ENCODE measurements at places on chromosomes 7 and 10.

GRCh38 chr7:19522486-19522885 lies 186.4 kb downstream of the POLR1F start:
- peak; percentile 13 for DNase-seq

- peak; percentile 89 for DNase-seq
These were observed 139.7 kb downstream of the ATE1 start for GRCh38 chr10:121788115-121788514.

GRCh38 chr10:609868-610545 lies 79.5 kb downstream of the DIP2C start:
- peak; percentile 39 for DNase-seq

- DNase-seq: no peak
These were observed 35.3 kb downstream of the PCBD1 start for GRCh38 chr10:70853038-70853437.

- DNase-seq: no peak
These were observed 11.5 kb upstream of the TCERG1L start for GRCh38 chr10:131323025-131323424.

Data from renal cortical epithelial cell (primary cell).